Stomach (tissue), 19 donors: ENCODE measurements at places on chromosomes 1 and 21. TPM values are rescaled to one million over a fixed set of nuclear protein-coding genes. Genes with fewer than 3 reads are reported as not detected.

Gene ATP1A1
- total RNA-seq, result 103 TPM

Gene OLFML3
- total RNA-seq, result 2.9 TPM

Gene RLF
- total RNA-seq, result 21.0 TPM

Gene C1orf141
- not detected for total RNA-seq

Gene RHOU
- total RNA-seq, result 30.0 TPM

Gene C1QTNF12
- total RNA-seq, result 10.1 TPM

Gene AKIRIN1
- total RNA-seq, result 25.1 TPM

Gene LMX1A
- not detected for total RNA-seq

Gene NBPF10
- 4.1 TPM for total RNA-seq

Gene LRRC53
- not detected for total RNA-seq

DNA sequence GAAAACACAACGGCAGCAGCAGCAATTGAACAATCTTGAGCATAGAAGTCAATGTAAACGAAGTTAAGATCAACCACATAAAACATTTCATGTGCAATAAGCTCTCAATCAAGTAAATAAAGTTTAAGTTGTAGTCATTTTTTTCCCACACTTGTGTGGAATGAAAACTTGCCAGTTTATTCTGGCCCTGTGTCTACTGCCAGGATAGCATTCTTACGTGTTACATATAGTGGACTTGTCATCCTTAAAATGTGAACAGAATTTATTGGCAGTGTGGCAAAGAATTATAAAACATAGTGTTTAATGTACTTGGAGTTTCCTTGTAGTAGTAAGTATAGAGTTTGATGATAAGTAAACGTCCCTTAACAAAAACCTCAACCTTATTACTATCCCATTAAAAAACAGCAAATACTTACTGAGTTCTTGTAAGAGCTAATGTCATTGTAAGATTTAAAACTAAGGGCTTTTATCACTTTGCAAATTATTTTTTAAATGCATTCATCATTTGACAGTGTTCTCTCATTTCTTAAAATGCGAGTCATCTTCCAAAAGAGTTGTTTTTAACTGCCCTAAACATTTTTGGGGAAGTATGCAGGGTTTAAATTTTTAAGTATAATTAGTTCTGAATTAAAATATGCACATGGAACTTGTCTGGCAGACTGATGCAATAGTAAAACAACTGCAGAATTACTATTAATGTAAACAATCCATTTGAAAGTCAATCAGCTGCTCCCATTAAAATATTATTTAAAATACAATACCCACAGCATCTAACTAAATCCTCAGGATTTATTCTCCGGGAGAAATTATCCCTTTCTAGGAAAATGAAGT lies 7.9 kb downstream of the COX20 start:
- H3K4me1 ChIP-seq, result peaks cover 58% of the 10 kb centered on the region
- DNase-seq, result no peak
- peaks cover 96% of the 10 kb centered on the region for H3K36me3 ChIP-seq
- no peak overlapping the region for H3K4me3 ChIP-seq
- no peak overlapping the region for H3K27ac ChIP-seq
- H3K27me3 ChIP-seq, result no peaks in the 10 kb centered on the region

DNA sequence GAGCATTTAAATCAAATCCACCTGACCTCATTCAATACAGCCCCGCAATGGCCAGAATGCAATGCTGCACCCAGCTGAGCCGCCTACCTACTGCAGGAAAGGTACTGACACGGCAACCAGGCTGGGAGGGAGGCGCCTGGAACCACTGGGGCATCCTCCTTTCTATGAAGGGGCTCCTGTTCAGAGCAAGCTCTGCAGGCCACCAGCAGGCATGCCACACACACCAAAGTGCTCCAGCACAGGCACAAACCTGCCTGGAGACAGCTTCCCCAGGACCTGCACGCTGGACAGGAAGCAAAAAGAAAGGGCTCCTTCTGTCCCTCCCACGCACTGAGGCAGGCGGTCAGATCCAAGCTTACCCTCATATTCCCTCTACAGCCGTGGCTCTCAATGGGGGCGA lies 21.2 kb downstream of the CTNNBIP1 start:
- DNase-seq, result no peak
- no peaks in the 10 kb centered on the region for H3K27me3 ChIP-seq
- H3K36me3 ChIP-seq, result no peaks in the 10 kb centered on the region
- no peak overlapping the region for H3K27ac ChIP-seq
- no peak overlapping the region for H3K4me3 ChIP-seq
- H3K4me1 ChIP-seq, result peaks cover 50% of the 10 kb centered on the region

DNA sequence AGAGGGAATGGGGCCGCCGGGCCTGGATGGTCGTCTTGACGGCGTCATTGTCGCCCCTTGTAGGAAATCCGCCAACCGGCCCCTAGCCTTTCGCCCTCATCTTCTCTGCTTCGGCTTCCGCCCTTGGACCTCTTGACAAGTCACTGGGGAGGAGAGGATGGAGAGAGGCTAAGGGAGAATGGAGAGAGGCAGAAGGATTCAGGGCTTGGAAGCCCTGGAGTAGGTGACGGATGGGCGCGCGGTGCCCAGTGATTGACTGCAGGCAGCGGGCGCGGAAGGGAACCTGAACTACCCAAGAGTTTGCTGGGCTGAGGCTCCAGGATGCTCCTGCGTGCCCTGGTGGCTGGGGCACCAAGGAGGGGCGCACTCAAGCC lies 651 bp downstream of the PDE4B start:
- H3K4me1 ChIP-seq, result peaks cover 20% of the 10 kb centered on the region
- peaks cover 3% of the 10 kb centered on the region for H3K27me3 ChIP-seq
- no peaks in the 10 kb centered on the region for H3K36me3 ChIP-seq
- no peak overlapping the region for H3K27ac ChIP-seq
- H3K4me3 ChIP-seq, result peak overlapping the region; percentile 28
- DNase-seq, result no peak

- no peaks in the 10 kb centered on the region for H3K27me3 ChIP-seq
- no peaks in the 10 kb centered on the region for H3K36me3 ChIP-seq
- H3K4me3 ChIP-seq, result no peak overlapping the region
Observed at GRCh38 chr1:198259333-198260074, 102.7 kb downstream of the NEK7 start.

DNA sequence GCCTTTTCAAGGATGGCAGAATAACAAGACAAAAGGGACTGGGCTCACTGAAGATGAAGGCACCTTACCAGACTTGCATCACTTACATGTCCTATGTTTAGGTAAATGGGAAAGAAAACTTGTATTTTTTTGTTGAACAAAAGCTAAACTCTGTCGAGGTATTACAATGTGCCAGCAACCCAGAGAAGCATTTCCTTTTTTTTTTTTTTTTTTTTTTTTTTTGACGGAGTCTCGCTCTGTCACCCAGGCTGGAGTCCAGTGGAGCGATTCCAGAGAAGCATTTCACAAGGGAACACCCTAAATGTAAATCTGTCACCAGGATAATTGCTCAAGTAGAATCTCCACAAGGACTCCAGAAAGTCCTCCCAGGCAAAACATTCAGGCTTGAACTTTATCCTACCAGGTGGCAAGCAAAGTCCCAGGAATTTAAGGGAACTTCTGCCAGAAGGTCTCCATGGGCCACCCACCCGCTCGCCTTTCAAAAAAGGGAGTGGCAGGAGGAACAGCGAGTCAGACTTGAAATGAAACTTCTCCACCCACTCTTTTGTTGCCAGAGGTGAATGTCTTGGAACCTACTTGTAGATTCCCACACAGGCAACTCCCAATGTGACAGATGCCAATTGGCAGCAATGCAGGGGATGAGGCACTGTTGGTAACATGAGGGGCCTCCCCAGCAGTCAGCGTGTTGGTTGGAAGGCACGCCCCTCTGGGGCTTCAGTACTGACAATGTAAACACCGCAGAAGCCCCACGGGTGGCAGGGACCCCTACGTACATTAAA lies 125.0 kb downstream of the TIAM1 start:
- H3K27ac ChIP-seq, result peak overlapping the region; percentile 12
- H3K36me3 ChIP-seq, result no peaks in the 10 kb centered on the region
- no peaks in the 10 kb centered on the region for H3K4me1 ChIP-seq
- peak; percentile 44 for DNase-seq
- no peak overlapping the region for H3K4me3 ChIP-seq

GRCh38 chr1:17212009-17212408 lies 7.1 kb downstream of the PADI1 start:
- no peak overlapping the region for H3K4me3 ChIP-seq
- peaks cover 57% of the 10 kb centered on the region for H3K27me3 ChIP-seq
- no peak overlapping the region for H3K27ac ChIP-seq
- H3K4me1 ChIP-seq, result peaks cover 5% of the 10 kb centered on the region

- DNase-seq, result no peak
- no peak overlapping the region for H3K27ac ChIP-seq
- no peaks in the 10 kb centered on the region for H3K27me3 ChIP-seq
- no peaks in the 10 kb centered on the region for H3K4me1 ChIP-seq
- peaks cover 26% of the 10 kb centered on the region for H3K36me3 ChIP-seq
Observed at GRCh38 chr1:109749221-109749620, 8.4 kb upstream of the GSTM3 start.

DNA sequence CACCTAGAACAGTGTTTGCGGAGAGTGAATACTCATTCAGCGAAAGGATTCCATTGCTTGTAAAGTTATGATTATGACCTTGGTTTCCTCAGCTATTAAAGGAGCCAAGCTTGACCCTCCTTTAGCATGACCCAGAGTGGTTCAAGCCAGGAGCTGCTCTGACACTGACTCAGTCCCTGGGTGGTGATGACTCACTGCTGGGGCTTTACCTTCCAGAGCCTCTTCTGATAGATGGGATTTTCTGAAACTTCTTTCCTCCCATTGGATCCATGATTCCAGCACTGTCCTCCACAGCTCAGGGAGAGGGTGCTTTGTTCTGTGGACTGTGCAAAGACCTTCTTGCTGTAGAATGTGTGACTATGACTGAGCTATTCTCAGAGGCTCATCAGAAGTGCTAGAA lies 77.4 kb downstream of the S1PR1 start:
- H3K27ac ChIP-seq, result no peak overlapping the region
- no peak overlapping the region for H3K4me3 ChIP-seq
- no peaks in the 10 kb centered on the region for H3K27me3 ChIP-seq
- H3K36me3 ChIP-seq, result no peaks in the 10 kb centered on the region
- no peak for DNase-seq

DNA sequence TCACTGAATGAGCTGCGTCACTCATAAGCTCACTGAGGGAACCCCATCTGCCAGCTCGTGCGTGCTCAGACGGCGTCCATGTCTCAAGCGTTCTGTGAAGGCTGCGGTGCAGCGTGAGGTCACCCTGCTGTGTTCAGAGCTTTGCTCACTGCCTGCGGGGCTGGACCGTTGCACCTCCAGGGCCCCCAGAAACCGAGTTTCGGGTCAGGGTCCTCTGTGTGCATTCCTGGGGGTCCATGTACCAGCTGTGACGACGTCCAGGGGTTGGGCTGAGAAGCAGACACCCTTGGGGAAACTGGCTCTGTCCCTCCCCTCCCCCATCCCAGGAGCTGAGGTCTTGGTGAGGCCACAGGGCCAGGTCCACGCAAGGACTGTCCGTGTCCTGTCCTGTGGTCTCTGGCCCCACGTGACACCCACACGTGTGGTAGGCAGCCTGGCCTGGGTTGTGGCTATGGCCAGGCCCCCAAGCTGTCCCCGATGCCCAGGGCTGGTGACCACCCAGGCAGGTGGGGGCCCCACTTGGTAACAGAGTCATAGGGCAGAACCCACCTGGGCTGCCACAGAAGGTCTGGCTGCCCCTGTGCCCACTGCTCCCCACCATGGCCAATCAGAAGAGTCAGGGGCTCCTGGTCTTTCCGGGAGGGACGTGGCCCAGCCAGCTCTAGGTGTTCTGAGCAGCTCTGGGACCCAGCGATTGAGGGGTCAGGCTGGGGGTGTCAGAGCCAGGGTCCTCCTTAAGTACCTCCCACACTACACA lies 24.4 kb downstream of the FTCD start:
- no peaks in the 10 kb centered on the region for H3K27me3 ChIP-seq
- H3K36me3 ChIP-seq, result peaks cover 53% of the 10 kb centered on the region
- DNase-seq, result no peak
- H3K27ac ChIP-seq, result no peak overlapping the region
- no peaks in the 10 kb centered on the region for H3K4me1 ChIP-seq

- H3K36me3 ChIP-seq, result no peaks in the 10 kb centered on the region
- DNase-seq, result no peak
- H3K4me3 ChIP-seq, result no peak overlapping the region
- no peaks in the 10 kb centered on the region for H3K27me3 ChIP-seq
- peaks cover 64% of the 10 kb centered on the region for H3K4me1 ChIP-seq
Observed at GRCh38 chr1:226710501-226710900, 28.6 kb downstream of the ITPKB start.

GRCh38 chr1:230773396-230774033 lies 26.3 kb downstream of the CAPN9 start:
- H3K36me3 ChIP-seq, result peaks cover 8% of the 10 kb centered on the region
- H3K4me1 ChIP-seq, result peaks cover 11% of the 10 kb centered on the region
- DNase-seq, result no peak
- no peak overlapping the region for H3K4me3 ChIP-seq
- H3K27me3 ChIP-seq, result no peaks in the 10 kb centered on the region

DNA sequence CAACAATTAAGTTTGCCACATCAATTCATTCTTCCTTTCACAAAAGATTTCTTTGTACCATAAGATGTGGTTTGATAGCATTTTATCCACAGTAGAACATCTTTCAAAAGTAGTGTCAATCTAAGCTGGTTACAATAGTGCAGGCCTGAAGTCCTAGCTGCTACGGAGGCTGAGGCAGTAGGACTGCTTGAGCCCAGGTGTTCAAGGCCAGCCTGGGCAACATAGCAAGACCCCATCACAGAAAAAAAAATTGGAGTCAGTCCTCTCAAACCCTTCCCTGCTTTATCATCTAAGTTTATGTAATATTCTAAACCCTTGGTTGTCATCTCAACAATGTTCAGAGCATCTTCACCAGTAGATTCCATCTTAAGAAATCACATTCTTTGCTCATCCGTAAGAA lies 31.7 kb downstream of the DENND1B start:
- H3K27me3 ChIP-seq, result no peaks in the 10 kb centered on the region
- H3K4me3 ChIP-seq, result no peak overlapping the region
- no peaks in the 10 kb centered on the region for H3K36me3 ChIP-seq
- H3K4me1 ChIP-seq, result no peaks in the 10 kb centered on the region
- no peak overlapping the region for H3K27ac ChIP-seq

- no peaks in the 10 kb centered on the region for H3K36me3 ChIP-seq
- no peak overlapping the region for H3K4me3 ChIP-seq
- no peaks in the 10 kb centered on the region for H3K27me3 ChIP-seq
- no peak overlapping the region for H3K27ac ChIP-seq
- peaks cover 93% of the 10 kb centered on the region for H3K4me1 ChIP-seq
Observed at GRCh38 chr1:15174615-15174983, 21.1 kb downstream of the TMEM51 start.

DNA sequence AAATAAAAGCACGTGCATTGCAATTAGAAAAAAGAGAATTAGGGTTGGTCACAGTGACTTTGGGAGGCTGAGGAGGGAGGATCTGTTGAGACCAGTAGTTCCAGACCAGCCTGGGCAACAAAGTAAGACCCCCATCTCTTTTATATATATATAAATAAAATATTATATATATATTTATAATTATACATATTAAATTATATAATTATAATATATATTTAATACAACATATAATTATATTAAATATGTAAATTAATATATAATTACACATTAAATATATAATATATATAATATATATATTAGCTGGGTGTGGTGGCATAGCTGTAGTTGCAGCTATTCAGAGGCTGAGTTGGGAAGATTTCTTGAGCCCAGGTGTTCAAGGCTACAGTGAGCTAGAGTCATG lies 23.2 kb downstream of the TMEM200B start:
- no peak overlapping the region for H3K27ac ChIP-seq
- H3K36me3 ChIP-seq, result peaks cover 35% of the 10 kb centered on the region
- H3K27me3 ChIP-seq, result no peaks in the 10 kb centered on the region

GRCh38 chr21:15298306-15298705 lies 233.5 kb upstream of the NRIP1 start:
- no peak overlapping the region for H3K4me3 ChIP-seq
- no peak overlapping the region for H3K27ac ChIP-seq
- H3K36me3 ChIP-seq, result no peaks in the 10 kb centered on the region
- no peaks in the 10 kb centered on the region for H3K27me3 ChIP-seq
- DNase-seq, result no peak
